ENCODE measurements at places on chromosomes 7 and 10.
A peak's percentile ranks its signal among the peaks of the same experiment; 100 is the strongest.

DNA sequence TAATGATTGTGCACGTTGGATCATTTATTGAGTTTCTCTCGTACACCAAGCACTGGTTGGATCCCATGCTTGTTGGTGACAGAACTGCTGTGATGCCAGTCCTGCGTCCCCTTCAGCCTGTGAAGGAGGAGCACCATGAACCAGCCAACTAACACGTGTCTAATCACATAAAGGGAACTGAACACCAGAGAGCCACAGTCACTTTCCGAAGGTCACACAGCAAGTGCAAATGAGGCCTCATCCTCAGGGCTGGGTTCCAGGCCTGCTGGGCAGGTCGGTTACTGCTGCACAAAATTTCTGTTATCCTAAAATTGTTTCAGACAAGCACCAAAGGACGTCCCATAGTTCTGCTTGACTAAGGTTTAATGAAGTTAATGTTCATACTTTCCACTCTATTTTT lies 332.0 kb upstream of the ZNF32 start:
- no peak for DNase-seq

- DNase-seq = peak; percentile 55
Measured at GRCh38 chr10:4725917-4726606, 99.9 kb upstream of the AKR1E2 start.

DNA sequence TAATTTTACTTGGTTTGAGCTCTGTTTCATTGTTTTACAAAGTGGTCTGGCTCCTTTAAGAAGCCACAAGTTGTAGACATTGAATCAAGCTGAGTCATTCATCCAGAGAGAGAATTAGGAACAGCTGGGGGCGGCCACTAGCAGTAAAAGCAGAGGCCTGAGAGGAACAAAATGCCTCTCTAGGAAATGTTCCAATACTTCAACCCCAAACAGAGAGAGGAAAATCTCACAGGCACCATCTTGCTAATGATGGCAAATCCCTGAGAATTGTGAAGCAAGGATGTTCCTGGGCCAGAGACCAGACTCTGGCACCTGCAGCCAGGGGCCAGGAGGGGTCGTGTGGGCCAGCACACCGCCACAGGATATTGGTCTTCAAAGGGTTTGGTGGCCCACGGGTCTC lies 26.5 kb upstream of the TRIL start:
- DNase-seq = no peak

- DNase-seq = peak; percentile 24
Measured at GRCh38 chr7:120856621-120857352, 1.2 kb downstream of the TSPAN12 start.

DNA sequence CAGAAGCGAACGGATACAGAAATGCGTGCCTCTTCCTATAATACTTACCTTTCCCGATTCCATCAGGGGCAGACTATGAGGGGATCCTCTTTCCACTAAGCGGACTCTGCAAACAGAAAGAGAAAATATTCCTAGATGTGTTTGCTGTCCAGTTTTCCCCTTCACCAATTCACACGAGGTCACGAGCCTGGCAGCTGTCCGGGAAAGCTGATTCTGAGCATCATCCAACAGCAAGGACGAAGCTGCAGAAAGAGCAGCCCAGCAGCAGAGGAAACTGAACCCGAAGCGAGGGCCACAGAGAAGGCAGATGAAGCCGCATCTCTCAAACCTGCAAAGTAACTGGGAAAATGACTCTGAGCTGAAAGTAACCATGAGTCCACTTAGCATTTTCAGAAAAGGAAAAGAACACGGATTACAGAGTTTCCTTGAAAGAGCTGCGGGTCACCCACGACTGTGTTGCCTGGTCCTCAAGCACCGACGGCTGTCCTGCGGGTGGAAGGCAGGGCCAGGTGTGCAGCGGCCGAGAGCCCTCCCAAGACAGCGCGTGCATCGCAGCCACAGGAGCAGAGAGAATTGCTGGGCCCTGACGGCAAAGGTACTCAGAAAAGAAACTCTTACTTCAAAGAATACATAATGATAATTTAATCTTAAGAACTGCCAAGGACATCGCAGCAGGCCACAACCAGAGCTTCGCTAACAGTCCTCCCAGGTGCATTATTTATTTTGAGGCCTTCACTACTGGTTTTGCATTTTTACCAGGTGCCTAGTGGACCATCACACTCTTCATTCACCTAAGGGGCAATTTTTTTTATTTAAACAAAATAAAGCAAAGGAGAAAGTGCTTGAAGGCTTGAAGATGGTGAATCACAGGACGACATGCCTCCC lies 153.3 kb downstream of the ZMYND11 start:
- no peak for DNase-seq

Data from NCI-H774 (cell line).